ENCODE measurements at places on chromosomes 7 and 10.

DNA sequence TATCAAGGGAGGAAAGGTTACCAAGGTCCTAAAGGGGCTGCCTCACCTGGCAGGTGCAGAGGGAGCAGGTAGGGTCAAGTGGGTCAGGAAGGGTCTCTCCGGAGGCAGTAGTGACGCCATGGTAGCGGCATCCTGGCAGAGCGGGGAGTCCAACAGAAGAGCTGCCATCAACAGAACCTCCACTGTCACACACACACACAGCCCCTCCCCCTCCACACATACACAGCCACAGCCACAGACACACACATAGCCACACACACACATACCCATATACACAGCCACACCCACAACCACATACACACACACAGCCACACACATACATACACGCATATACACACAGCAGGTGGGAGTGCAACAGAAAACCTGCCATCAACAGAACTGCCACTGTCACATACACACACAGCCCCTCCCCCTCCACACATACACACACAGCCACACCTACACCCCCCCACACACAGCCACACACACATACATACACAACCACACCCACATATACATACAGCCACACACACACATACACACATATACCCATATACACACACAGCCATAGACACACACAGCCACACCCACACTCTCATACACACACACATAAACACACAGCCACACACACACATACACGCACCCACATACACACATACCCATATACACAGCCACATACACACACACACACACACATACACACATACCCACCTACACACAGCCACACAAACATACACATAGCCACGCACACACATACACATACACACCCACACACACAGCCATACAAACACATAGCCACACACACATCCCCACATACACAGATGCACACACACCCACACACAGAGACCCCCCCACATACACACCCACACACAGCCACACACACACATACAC, 23.1 kb downstream of the KCP start:
- DNase-seq = no peak

DNA sequence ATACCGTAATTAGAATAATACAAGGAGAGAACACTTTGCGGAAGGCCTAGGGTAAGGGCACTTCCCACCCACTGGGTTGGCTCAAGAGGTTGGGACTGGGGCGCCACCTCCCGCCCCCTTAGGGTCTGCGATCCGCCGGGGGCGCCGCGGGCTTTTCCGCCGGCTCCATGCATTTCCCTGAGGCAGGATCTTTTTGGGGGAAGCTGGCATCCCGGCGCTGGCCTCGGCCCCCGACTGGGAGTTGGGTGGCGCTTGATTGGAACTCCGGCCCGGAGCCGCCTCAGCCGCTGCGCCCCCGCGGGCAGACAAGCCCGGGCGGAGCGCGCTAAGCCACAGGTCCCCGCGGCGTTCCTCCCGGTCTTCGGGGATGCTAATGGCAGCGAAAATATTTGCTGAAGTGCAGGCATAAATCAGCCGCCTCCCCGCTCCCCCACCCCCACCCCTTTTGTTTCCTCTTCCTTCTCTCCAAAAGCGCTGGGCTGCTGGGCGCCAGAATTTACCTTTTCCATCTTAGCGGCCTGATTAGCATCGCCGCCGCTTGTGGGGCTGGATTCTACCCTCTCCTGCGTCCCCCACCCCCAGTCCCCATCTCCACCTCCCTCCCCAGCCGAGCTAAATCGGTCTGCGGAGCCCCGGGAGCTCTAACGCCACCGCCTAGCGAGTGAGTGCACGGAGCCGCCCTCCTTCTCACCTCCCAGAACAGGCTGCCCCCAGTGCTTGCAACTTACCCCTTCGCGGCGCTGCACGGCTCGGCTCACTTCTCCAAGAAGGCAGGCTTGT, 5.1 kb downstream of the UNC5B start:
- DNase-seq = no peak

DNA sequence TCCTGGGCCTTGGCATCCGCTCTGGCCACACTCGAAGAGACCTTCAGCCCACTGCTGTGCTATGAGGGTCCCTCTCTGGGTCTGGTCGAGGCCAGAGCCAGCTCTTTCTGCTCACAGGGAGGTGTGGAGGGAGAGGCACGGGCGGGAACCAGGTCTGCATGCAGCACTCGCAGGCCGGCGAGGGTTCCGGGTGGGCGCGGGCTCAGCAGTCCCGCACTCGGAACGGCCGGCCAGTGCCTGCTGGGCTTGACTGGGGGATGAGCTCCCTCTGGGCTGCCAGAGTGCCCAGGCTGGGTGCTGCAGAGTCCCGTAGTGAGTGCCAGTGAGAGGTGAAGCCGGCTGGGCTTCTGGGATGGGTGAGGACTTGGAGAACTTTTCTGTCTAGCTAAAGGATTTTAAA, 882.7 kb downstream of the XPNPEP1 start:
- DNase-seq = no peak

- no peak for DNase-seq
Observed at GRCh38 chr7:119826547-119826946, 446.4 kb upstream of the KCND2 start.

DNA sequence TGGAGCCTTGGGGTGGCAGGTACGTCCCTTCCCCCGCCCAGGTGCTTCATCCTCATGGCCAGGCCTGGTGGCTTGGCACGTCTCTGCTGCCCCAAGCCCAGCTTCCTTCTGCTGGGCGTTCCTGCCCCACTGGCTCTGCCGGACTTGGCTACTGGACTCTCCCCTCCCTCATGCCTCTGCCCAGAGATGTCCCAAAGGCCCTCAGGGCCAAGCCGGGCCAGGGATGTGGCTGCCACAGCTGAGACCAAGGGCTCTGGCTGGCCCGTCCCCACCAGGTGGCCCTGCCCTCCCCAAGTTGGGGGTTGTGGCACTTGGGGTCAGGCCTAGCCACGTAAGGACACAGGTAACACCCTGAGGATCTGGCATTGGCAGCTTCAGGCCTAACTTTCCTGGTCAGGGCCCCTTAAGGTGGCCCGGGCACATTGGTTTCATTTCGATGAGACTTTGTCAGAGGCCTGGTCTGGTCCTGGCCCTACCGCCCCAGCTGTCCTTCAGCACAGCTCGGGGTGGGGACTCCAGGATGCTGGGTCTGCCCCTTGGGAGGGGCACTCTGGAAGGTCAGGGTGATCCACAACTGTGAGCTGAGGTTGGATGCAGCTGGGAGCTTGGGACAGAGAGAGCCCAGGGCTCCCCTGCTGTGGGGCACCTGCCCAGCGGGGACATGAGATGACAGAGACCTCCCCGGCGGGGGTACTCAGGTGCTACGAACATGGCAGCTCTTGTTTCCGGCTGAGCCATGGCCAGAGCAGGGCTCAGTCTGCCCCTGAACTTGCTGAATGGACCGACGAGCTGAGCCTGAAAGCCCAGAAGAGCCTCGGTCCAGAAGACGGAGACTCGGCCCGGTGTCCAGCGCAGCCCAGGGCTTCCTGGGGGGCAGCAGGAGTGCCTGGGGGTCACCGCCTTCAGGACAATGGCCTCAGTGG, 2.9 kb downstream of the BHLHA15 start:
- DNase-seq = no peak

- DNase-seq = no peak
Observed at GRCh38 chr7:110881721-110882120, 209.2 kb upstream of the LRRN3 start.

DNA sequence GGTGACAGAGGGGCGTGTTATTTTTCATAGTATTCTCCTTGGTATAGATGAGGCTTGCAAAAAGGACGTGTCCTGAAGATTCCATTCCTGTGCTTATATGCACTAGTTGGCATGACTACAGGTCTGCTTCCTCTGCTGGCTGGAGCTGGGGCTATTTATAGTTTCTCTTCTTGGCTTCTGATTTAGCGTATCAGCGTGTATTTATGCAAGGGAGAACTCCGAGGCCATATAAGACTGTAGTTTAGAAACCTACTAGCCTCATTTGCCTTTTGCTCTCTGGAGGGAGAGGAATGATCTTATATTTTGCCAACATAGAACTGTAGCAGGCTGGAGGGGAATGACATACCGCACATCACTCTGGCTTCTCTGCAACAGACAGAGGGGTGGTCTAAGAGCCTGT, 39.7 kb downstream of the CACNB2 start:
- DNase-seq = no peak

- DNase-seq = no peak
Observed at GRCh38 chr10:68099736-68100135, 9.6 kb upstream of the MYPN start.

DNA sequence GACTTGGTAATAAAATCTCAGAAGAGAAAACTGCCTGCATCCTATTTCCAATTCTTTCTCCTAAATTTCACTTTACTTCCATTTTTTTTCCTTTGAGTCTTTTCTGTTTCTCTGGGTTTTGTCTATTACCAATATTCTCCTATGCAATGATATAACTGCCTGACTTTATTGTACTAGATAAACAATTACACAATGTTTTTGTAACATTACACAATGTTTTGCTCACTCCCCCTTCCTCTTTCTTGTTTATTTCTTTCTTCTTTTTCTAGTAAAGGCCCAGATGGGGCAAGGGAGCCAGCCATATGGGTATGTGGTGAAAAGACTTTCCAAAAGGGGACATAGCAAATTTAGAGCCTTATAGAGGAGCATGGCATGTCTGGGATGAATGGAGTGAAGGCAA, 278.7 kb upstream of the PHYHIPL start:
- DNase-seq = no peak

- DNase-seq = no peak
Observed at GRCh38 chr10:76192694-76193320, 761.4 kb downstream of the LRMDA start.

- DNase-seq = no peak
Observed at GRCh38 chr7:81882086-81882485, 112.2 kb upstream of the HGF start.

- no peak for DNase-seq
Observed at GRCh38 chr10:4883079-4883739, 57.2 kb downstream of the AKR1E2 start.

DNA sequence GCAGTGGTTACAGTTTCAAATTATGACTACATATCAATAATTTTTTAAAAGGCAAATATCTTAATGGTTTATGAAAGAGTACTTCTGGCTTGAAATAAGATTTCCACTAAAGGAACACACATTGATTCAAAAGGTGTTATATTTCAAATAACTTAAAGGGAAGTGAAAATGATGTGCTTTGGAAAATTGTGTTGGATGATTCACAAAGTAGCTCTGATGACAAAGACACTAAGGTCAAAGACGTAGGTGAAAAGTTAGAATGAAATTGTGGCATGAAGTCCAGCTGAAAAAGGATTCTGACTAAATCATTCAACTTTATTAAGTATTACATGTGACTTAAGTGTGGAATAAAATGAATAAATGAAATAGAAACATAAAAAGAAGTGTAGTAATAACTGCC, 20.8 kb upstream of the OR2A5 start:
- DNase-seq = no peak

GRCh38 chr7:26449175-26450165, 157.8 kb downstream of the SNX10 start:
- no peak for DNase-seq

- DNase-seq = no peak
Observed at GRCh38 chr7:139106959-139107358, 2.6 kb downstream of the ZC3HAV1 start.

DNA sequence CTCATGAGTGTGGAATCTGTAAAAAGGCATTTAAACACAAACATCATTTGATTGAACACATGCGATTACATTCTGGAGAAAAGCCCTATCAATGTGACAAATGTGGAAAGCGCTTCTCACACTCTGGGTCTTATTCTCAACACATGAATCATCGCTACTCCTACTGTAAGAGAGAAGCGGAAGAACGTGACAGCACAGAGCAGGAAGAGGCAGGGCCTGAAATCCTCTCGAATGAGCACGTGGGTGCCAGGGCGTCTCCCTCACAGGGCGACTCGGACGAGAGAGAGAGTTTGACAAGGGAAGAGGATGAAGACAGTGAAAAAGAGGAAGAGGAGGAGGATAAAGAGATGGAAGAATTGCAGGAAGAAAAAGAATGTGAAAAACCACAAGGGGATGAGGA, 207.7 kb downstream of the ZEB1 start:
- DNase-seq = no peak

- no peak for DNase-seq
Observed at GRCh38 chr10:129404091-129404490, 63.0 kb upstream of the MGMT start.

DNA sequence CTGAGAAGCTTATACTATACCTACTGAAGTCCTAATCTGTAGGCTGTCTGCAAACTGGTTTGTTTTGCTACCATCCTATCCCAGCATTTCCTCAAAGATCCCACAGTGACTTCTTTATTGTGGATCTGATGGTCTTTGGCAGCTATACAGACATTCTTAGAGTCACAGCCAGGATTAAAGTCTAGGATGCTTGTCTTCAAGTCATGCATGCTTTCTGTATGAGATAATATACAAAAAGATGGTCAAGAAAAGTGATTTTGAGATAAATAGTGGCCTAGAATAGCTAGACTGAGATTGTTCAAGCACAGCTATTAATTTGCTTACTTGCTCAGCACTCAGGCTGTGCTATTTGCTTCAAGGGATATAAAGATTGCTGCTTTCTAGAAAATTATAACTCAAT, 454.4 kb downstream of the AUTS2 start:
- no peak for DNase-seq

DNA sequence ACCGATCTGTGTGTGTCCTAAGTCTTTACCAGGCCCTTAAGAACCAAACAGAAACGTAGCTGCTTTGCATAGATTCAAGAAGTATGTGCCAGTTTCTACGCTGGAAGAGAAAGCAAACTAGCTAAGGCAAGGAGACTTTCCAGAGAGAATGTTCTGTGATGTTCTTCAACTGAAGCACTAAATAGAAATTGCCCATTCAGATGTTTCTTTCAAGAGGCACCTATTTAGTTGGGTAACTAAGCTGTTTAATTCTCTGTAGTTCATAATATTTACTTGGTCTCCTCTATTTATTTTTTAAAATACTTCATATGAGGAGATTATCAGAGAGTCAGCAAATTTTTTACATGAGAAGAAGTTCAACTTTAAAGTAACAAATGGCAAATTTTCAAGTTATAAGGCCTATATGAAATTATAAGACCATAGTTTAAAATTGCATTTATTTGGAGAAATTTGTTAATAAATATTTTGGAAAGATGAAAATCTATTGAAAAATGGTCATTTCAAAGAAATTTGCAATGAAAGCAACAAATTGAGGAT, 279.0 kb downstream of the NEBL start:
- DNase-seq = no peak

- peak; percentile 83 for DNase-seq
Observed at GRCh38 chr7:118214051-118214832, 10.3 kb upstream of the ANKRD7 start.

DNA sequence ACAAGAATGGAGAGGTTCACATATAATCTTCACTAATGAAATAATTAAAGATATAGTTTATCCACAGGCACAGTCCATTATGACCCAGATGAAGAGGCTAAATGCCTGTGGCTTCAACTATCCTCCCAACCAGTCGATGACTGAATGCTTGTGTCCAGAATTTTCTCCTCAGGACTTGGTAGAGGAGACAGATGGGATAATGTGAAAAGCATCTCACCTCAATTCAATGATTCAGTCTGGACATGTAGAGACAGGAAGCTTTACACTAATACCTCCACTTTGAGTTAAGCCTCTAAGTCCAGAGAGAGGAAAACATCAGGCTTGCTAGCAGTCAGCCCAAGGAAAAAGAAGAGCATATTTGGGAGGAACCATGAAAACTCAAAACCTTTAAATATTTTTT, 59.1 kb upstream of the COL1A2 start:
- DNase-seq = no peak

GRCh38 chr10:125095776-125096175, 64.6 kb downstream of the CTBP2 start:
- no peak for DNase-seq

Data from stimulated activated naive CD8-positive, alpha-beta T cell treated with anti-CD3 and anti-CD28 coated beads, Interleukin-15, Interleukin-2, amounts not matched to agents 100 U/mL and 50 U/mL, for 24 hours (primary cell).